ENCODE measurements at places on chromosomes 13 and 19.

DNA sequence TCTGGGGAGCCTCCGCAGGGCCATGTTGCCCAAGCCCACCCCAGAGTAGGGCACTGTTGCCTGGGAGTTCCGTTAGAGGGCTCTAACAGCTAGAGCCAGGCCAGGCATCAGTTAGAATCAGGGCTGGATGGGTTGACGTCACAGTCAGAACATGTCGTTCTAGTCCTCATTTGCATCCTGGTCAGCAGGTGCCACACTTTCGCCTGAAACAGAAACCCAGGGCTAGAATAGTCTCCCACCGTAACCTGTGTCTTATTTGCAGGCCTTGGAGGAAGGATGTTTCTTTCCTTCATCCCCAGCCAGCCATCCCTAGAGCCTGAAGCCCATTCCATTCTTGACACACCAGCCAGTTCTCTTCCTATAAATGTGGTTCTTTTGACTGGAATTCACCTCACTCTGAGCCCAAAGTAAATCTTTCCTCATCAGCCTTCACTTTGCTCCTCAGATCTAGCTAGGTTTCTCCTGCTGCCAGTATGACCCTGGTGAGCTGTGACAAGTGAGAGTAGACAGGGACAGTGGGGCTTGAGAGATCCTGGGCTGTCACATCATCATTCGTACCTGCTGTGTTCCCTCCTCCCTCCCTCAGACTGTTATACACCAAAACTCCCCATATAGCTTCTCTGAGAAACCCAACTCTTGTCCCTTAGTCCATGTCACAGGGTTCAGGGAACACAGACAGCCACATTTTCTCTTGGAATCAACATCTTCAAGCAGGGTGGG lies 12.2 kb upstream of the CCDC97 start:
- DNase-seq: no peak

DNA sequence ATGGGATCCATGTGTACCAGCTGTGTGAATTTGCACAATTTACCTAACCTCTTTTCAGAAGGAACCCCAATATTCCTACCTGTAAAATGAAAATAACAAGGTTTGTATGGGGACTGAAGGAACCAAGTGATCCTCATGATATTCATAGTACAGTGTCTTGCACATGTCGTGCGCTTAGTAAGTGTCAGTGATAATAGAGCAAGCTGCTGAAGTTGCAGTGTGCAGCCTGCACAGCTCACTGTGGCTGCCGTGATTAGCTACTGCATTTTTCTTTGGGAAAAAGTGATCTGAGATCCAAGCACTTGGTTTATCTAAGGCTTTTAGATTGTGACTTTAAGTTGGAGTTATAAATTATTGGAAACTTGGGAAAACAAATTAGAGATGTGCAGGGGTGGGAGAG lies 135.9 kb upstream of the FRY start:
- no peak for DNase-seq

- DNase-seq: no peak
These were observed 87.3 kb downstream of the KCTD15 start for GRCh38 chr19:33883859-33884519.

- DNase-seq: no peak
These were observed 564.8 kb upstream of the SLITRK1 start for GRCh38 chr13:84446972-84447639.

DNA sequence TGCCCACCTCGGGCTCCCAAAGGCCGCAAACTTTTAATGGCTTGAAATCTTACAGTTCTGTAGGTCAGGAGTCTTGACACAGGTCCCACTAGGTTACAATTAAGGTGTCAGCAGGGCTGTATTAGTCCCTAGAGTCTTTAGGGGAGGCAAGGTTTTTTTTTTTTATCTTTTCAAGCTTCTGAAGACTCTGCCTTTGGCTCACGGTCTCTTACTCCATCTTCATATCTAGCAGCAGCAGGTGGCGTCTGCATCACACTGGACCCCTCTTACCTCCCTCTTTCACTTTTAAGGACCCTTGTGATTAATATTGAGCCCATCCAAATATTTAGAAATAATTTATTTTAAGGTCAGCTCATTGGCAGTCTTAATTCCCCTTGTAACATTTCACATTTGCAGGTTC lies 11.6 kb downstream of the MIR17HG start:
- DNase-seq: no peak

DNA sequence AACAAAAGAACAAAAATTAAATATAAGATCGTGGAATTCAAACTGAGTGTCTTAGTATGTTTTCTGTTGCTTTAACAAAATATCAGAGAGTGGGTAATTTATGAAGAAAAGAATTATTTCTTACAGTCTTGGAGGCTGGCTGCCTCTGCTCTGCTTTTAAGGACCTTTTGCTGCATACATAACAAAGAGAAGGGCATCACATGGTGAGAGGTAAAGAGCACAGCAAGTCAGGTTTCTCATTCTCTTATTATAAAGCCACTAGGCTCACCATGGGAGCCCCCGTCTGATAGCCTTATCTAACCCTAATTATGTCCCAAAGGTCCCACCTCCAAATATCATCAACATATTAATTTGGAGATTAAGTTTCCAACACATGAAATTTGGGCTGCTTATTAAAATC lies 231.3 kb downstream of the SLITRK6 start:
- no peak for DNase-seq

- DNase-seq: no peak
These were observed 17.6 kb downstream of the NOVA2 start for GRCh38 chr19:45955905-45956608.

- no peak for DNase-seq
These were observed 80.0 kb downstream of the KDM4B start for GRCh38 chr19:5048727-5049553.

DNA sequence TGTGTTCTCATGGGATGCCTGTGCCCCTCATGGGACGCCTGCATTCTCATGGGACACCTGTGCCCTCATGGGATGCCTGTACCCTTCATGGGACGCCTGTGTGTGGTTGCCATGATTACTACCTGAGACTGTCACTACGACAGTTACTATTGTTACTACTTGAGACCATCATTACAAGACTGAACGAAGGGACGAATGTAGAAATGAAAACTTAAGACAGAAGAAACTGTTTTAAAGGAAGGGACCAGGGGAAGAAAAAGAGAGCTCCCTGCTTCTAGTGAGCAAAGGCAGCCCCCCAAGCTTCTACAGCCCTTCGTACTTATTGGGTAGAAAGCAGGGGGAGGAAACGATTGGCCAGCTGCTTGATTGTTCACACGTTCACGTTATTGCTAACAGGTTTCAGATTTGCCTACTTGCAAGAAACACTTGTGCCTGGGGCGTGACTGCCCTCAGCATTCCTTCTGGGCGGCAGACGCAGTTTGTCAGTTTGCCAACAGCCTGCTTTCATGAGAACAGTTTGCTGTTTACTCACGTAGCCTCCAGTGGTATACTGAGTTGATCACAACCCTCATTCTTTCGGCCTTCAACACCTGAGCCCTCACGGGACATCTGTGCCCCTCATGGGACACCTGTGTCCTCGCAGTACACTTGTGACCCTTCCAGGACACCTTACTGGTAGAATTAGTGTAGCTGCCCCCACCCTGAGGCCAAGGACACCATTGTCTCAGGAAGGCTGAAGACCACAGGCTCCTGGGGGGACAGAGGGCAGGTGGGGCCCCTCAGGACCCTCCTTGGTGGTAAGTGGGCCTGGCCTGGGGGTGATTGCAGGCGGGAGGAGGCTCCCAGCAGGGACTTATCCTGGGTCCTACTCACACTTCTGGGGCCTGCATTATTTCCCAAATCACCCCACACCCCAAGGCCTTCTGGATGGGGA lies 2.5 kb upstream of the S1PR4 start:
- DNase-seq: no peak

DNA sequence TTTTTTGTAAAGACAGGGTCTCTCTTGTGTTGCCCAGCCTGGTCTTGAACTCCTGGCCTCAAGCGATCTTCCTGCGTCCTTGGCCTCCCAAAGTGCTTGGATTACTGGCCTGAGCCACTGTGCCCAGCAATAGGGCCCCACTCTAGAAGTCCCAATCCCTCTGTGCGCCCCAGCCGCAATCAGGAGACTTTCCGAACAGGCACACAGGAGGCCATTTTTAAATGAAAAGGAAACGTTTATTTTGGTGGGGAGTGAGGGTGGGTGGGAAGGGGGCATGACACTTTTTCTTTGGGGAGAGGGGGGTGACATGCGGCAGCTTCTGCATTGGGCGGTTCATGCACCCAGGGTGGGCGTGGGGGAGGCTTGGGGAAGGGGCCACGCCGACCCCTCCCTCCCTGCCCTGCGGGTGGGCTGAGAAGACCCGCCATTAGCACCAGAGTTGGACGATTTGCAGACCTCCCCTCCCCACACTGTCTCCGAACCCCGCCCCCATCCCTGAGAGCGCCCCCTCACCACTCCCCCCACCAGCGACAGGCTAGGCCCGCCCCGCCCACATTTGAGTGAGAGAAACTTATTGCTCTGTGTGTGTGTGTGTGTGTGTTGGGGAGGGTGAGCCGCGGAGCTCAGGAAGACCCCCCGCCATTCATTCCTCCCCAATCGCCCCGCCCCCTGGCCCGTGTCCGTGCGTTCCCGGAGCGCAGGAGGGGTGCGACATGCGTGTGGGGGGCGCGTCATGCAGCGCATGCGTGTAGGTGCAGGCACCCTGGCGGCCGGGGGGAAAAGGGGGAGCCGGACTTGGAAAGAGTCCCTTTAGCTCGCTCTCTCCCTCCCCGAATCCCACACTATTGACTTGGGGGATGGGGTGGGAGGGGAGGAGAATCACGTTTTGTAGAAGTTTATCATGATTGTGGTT lies 17.2 kb downstream of the KCNC3 start:
- no peak for DNase-seq

- DNase-seq: no peak
These were observed 22.1 kb downstream of the ARID3A start for GRCh38 chr19:947707-948539.

DNA sequence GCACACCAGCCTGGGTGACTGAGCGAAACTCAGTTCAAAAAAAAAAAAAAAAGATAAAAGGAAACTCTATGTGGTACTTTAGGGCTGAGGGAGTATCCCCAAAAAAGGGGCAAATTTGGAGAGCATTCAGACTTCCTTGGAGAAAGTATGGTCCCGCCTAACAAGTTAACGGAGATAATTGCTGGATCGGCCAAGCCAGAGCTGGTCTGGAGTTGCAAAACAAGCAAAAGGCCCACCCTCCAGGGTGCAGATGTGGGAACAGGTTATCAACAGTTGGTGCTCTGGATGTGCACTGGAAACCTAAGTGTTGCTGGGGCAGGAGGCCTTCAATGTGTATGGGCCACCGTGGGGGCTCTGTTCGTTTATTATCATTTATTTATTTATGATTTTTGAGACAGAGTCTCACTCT lies 2.8 kb downstream of the IQCN start:
- no peak for DNase-seq

DNA sequence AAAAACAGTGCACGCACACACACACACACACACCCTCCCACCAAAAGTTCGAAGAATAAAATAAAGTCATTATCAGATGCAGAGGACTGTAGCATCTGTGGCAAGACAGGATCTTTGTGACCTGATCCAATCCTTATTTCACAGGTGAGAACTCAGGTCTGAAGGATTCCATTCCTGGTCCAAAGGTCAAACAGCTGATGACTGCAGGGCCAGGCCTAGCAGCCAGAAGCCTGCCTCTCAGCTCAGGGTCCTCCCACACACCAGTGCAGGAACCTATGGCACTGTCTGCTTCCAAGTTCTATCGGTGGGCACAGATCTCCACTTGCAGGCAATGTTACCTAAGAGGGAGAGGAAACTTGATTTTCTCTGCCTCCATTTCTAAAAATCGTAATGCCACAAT lies 57.5 kb downstream of the SERP2 start:
- DNase-seq: no peak

DNA sequence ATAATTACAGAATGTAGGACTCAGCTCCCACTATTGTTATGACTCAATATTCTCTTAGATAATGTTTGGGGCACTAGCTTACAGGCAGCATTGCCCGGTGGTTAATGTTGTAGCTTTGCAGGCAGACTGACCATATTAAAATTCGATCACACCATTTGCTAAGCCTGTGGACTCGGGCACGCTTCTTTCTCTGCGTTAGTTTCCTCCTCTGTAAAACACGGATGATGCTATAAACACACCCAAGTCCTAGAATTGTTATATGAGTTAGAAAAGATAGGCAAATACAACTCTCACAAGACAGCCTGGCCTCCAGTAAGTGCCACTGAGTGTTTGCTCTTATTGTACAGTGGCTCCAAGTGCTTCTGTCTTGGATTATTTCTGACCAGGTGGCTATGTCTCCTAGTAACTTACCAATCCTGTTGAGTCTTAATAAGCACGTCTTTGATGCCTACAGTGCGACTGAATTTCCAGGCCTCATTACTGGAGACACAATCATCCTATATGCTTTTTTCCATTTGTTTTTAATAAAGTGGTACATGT lies 50.0 kb upstream of the ALOX5AP start:
- DNase-seq: no peak

GRCh38 chr19:30584090-30584489 lies 211.9 kb downstream of the ZNF536 start:
- DNase-seq: no peak
